ENCODE measurements at places on chromosomes 3 and 15.

- DNase-seq: no peak
Observed at GRCh38 chr3:38459499-38460048, 5.9 kb downstream of the ACVR2B start.

DNA sequence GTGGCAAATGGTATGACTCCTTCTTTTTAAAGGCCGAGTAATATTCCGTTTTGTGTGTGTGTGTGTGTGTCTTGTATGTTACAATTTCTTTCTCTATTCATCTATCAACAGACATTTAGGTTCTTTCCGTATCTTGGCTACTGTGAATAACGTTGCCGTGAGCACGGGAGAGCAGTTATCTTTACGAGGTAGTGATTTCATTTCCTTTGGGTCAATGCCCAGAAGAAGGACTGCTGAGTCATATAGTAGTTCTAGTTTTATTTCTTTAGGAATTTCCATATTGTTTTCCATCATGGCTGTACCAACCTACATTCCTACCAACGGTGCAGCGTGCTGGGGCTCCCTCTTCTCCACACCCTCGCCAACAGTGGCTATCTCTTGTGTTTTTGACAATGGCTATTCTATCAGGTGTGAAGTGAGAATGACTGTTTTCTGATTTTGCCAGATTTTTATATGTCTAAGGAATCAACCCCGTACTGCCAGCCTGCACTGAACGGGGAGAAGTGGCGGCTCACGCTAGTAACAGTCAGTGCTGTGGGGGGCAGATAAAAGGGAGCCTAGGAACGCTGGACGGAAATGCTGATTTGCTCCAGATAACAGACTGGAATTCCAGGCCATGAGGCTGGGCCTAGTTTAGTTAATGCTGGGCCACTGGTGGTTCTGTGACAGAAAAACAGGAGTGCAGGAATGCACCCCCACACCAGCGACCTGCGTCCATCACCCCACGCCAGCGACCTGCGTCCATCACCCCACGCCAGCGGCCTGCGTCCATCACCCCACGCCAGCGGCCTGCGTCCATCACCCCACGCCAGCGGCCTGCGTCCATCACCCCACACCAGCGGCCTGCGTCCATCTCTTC, 168.1 kb downstream of the XXYLT1 start:
- DNase-seq: no peak

DNA sequence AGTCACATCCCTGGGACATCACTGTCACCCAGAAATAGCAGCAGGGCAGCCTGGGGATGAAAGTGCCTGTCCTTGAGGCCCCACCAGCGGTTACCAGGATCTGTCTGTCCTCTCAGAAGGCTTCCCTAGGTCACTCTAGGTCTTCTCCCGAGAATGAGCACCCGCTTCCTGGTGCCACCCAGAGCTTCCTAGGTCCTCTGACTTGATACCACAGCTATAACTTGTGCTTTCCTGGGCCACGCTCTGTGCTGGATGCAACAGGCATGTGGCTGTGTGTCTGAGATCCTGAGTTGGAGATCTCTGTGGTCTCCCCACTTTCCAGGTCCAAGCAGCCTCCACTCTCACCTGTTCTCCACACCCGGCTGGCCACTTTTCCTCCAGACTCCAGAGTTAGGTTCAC, 25.8 kb downstream of the ARNT2 start:
- no peak for DNase-seq

DNA sequence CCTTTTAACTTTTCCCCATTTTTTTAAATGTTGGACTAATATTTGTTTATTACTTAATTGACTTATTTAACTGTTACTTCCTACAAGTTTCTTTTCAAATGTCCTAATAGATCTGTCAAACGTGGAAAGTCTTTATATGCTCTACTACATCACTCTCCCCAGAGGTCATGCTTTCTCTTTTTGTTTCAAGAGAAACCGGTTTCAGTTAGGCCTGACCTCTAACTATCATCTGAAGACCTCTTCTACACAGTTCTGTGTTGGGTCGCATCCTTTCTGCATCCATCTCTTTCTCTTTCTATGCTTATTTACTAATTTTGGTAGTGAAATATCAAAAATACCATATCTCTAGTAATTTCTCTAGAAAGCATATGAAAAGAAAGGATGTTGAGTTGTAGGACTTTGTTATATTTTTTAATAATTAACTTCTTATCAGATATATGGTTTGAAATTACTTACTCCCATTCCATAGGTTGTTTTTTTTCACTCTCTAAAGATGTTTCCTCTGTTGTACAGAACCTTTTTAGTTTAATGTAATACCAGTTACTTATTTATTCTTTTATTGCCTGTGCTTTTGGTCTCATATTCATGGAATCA, 781.2 kb upstream of the ARPP21 start:
- DNase-seq: no peak
